Peyer's patch (tissue), 4 donors: ENCODE measurements at places on chromosomes 7 and 10.

- H3K4me1 ChIP-seq, result no peaks in the 10 kb centered on the region
- no peak overlapping the region for H3K4me3 ChIP-seq
- H3K27me3 ChIP-seq, result no peaks in the 10 kb centered on the region
- no peaks in the 10 kb centered on the region for H3K36me3 ChIP-seq
- H3K27ac ChIP-seq, result no peak overlapping the region
- DNase-seq, result no peak
These were observed 576.6 kb upstream of the KCND2 start for GRCh38 chr7:119696336-119696735.

DNA sequence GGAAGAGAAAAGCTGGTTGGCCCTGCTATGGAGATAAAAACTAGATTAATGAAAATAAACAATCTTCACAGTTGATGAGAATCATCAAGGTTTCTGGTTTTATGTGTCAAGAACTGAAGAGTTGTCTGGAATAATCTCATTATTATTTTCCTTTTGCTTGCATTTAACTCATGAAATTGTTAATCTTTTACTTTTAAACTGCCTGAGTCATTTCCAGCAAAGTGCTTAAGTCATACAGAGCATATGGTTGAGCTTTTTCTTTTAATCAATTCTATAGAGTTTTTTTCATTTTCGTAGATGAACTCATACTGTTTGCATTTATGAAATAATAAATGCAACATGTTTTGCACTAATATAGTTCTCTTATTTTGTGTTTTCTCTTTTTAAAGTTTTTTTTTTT lies 747.9 kb downstream of the NXPH1 start:
- H3K27ac ChIP-seq, result no peak overlapping the region
- H3K4me1 ChIP-seq, result no peaks in the 10 kb centered on the region
- no peak overlapping the region for H3K4me3 ChIP-seq
- H3K36me3 ChIP-seq, result no peaks in the 10 kb centered on the region
- DNase-seq, result no peak

- no peak overlapping the region for H3K27ac ChIP-seq
- no peak for DNase-seq
- H3K4me1 ChIP-seq, result no peaks in the 10 kb centered on the region
These were observed 67.2 kb upstream of the CAMK2B start for GRCh38 chr7:44392618-44393010.

DNA sequence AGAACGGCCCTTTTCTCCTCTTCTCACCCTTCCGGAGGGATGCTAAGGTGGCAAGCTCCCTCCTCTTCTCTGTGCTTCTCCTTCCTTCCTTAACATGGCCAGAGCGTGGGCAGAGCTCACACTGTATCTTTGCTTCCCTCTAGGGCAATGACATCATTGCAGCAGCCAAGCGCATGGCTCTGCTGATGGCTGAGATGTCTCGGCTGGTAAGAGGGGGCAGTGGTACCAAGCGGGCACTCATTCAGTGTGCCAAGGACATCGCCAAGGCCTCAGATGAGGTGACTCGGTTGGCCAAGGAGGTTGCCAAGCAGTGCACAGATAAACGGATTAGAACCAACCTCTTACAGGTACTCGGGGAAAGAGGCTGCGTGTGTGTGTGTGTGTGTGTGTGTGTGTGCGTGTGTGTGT lies 36.6 kb downstream of the AP3M1 start:
- H3K4me3 ChIP-seq, result no peak overlapping the region
- no peaks in the 10 kb centered on the region for H3K4me1 ChIP-seq
- no peaks in the 10 kb centered on the region for H3K27me3 ChIP-seq
- H3K27ac ChIP-seq, result no peak overlapping the region
